ENCODE measurements at places on chromosomes 2 and 18. TPM values are rescaled to one million over a fixed set of nuclear protein-coding genes. Genes with fewer than 3 reads are reported as not detected.

FAM237A gene
- not detected for total RNA-seq

CPLX4 gene
- not detected for total RNA-seq

DIS3L2 gene
- total RNA-seq = 74.3 TPM

GKN1 gene
- total RNA-seq = not detected

MALL gene
- total RNA-seq = not detected

ZEB2 gene
- 232 TPM for total RNA-seq

PCARE gene
- not detected for total RNA-seq

DYNAP gene
- not detected for total RNA-seq

DNA sequence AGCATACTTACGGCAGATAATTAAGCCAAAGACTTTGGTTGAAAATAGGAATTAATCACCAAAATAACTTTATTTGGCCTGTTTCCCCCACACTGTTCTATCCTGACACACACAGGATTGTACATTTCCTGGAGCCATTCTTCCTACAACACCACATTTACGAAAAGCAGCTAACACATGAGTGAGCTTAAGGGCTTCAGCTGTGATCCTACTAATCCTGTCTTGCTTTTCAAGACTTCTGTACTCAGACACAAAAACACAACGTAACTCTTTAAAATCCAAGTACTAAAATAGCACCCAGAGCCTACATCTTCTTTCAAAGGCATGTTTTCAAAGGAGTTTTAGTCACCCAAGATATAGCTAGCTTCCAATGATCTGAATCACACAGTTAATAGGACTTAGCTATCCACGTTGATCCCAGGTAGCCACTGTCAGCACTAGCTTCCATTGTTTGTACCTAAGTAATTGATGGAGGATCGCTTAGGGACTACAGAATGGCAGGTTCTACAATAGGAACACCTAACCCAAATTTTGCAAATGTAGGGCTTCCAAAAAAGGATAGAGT lies 42.8 kb upstream of the TTC39C start:
- DNase-seq = no peak
- no peaks in the 10 kb centered on the region for H3K36me3 ChIP-seq
- H3K27me3 ChIP-seq = no peaks in the 10 kb centered on the region

DNA sequence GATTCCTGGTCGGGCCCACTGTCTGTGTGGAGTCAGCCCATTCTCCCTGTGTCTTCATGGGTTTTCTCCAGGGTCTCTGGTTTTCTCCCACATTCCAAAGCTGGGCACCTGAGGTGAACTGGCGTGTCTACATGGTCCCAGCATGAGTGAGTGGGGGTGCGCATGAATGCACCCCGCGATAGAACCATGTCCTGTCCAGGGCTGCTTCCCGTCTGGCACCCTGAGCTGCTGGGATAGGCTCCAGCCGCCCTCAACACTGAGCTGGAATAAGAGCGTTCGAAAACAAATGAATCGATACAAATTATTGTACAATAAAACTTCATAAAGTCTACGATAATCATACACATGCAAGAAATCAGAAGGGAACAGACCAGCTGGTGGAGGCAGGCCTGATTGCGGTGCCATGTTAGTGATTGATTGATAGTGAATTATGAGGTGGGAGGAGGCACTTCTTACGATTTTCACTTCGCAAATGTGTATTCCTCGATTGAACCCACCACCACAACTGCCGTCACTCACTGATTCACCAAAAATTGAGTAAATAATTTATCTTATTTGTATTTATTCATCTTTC lies 186.6 kb downstream of the MGAT5 start:
- H3K27me3 ChIP-seq = no peaks in the 10 kb centered on the region
- no peaks in the 10 kb centered on the region for H3K4me1 ChIP-seq
- H3K36me3 ChIP-seq = peaks cover 98% of the 10 kb centered on the region
- H3K27ac ChIP-seq = no peak overlapping the region

GRCh38 chr2:12002215-12002614 lies 255.8 kb downstream of the LPIN1 start:
- no peak for DNase-seq
- H3K27me3 ChIP-seq = no peaks in the 10 kb centered on the region
- no peak overlapping the region for H3K4me3 ChIP-seq
- no peak overlapping the region for H3K27ac ChIP-seq

GRCh38 chr2:232362174-232362900 lies 16.2 kb upstream of the ALPP start:
- no peak for DNase-seq
- no peaks in the 10 kb centered on the region for H3K36me3 ChIP-seq
- H3K4me1 ChIP-seq = peaks cover 10% of the 10 kb centered on the region
- H3K27me3 ChIP-seq = no peaks in the 10 kb centered on the region
- H3K27ac ChIP-seq = no peak overlapping the region

- peaks cover 2% of the 10 kb centered on the region for H3K27me3 ChIP-seq
- no peaks in the 10 kb centered on the region for H3K36me3 ChIP-seq
- no peak for DNase-seq
- H3K4me1 ChIP-seq = no peaks in the 10 kb centered on the region
- no peak overlapping the region for H3K27ac ChIP-seq
Observed at GRCh38 chr2:99524056-99524455, 34.2 kb upstream of the REV1 start.

DNA sequence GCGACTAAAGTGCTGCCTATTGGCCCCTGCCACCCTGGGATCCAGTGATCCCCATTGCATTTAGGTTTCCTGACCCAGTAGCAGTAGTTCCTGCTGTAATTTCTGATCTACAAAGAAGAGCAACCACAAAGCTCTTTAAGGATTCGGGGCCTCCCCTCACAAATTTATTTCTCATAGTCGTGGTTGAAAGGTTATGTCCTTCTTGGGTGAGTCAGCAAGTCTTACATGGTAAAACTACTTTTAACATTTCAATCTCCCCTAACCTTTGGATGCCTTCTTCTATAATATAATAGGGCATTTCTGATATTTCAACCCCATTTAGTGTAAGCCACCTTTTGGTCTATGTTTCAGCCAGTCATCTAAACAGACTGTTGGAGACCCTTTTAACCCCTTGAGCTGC lies 14.9 kb downstream of the PIKFYVE start:
- peak overlapping the region; percentile 20 for H3K27ac ChIP-seq
- H3K4me1 ChIP-seq = no peaks in the 10 kb centered on the region
- H3K36me3 ChIP-seq = peaks cover 80% of the 10 kb centered on the region
- no peak overlapping the region for H3K4me3 ChIP-seq
- no peak for DNase-seq

DNA sequence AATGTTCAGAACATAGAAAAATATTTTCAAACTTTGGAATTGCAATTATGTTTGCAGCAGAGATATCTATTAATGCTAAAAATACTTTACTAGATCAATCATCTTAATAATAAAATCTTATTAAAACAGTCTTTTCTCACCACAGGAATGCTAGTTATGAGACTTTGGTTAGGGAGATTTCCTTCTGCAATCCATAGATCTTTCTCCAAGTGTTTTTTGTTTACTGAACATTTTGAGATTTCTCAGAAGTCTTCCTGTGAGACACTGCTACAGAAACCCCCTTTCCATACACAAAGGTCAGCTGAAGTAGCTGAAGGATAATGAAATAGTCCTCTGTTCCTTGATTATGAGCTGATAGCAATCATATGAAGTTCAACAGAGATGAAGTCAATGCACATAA lies 59.4 kb upstream of the RAPH1 start:
- H3K36me3 ChIP-seq = no peaks in the 10 kb centered on the region
- peaks cover 13% of the 10 kb centered on the region for H3K4me1 ChIP-seq
- no peak overlapping the region for H3K4me3 ChIP-seq
- no peak overlapping the region for H3K27ac ChIP-seq

DNA sequence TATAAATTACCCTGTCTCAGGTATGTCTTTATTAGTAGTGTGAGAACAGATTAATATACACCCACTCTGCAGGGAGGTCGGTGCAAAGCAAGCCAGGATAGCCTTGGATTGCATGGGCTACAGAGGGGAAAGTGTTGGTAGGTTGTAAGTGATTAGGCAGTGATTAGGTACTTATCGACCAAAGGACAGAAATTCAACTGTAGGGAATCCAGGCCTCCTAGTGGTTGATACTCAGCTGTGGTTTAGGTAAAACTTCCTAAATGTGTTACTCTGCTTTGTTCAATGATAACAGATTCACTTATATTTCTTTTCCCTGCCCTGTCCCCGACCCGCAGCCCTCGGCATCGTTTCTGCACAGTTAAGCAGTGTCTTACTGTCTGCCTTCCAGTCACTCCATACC lies 444.0 kb downstream of the FIGN start:
- no peak for DNase-seq
- no peak overlapping the region for H3K4me3 ChIP-seq
- H3K27me3 ChIP-seq = no peaks in the 10 kb centered on the region
- H3K36me3 ChIP-seq = no peaks in the 10 kb centered on the region
- H3K27ac ChIP-seq = no peak overlapping the region

DNA sequence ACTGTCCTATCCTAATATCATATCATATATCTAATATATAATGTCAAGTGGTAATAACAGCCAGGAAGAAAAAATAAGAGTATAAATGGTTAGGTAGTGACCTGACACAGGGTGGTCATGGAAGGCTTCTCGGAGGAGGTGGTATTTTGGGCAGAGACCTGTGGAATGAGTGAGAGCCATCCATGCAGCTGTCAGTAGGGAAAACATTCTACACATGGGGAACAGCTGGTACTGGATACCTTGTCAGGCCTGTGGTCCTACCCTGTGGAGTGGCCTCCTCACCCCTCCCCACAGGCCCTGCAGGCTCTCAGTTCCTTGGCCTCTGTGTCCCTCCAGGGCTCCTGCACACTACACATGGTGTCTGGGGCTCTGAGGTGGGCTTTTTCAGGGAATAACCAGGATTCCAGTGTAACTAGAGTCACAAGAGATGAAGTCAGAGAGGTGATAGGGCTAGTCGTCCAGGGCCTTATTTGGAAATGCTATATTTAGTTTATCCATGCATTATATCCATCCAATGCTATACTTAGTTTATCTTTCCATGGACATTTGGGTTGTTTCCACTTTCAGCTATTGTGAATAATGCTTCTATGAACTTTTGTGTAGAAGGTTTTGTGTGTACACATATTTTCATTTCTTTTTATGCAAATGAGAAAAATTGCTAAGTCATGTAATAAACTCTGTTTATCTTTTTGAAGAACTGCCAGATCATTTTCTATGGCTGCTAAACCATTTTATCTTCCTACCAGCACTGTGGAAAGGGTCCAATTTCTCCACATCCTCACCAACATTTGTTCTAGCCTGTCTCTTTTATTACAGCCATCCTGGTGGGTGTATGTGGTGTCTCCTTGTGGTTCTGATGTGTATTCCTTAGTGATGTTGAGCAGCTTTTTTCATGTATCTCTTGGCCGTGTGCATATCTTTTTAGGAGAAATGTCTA lies 75.6 kb downstream of the TPGS2 start:
- no peaks in the 10 kb centered on the region for H3K36me3 ChIP-seq
- no peak overlapping the region for H3K27ac ChIP-seq
- no peak overlapping the region for H3K4me3 ChIP-seq
- H3K4me1 ChIP-seq = no peaks in the 10 kb centered on the region
- no peak for DNase-seq

DNA sequence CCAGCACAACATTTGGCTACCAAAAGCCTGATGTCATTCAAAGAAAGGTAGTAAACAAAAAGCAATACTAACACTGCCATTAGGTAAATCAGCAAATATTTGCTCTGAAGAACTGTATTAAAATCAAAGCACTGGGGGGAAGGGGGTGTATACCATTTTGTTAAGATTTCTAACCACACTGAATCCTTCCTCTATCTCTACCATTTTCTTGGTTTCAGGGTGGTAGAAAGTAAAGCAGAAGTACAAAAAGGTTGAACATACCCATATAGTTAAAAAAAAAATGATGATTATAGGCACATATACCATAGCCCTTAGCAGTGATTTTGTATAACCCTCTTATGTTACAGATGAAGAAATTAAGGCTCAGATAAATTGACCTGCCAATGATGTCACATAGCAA lies 437.6 kb downstream of the ZEB2 start:
- H3K27me3 ChIP-seq = no peaks in the 10 kb centered on the region
- no peak for DNase-seq
- no peaks in the 10 kb centered on the region for H3K4me1 ChIP-seq
- no peak overlapping the region for H3K27ac ChIP-seq
- no peaks in the 10 kb centered on the region for H3K36me3 ChIP-seq

DNA sequence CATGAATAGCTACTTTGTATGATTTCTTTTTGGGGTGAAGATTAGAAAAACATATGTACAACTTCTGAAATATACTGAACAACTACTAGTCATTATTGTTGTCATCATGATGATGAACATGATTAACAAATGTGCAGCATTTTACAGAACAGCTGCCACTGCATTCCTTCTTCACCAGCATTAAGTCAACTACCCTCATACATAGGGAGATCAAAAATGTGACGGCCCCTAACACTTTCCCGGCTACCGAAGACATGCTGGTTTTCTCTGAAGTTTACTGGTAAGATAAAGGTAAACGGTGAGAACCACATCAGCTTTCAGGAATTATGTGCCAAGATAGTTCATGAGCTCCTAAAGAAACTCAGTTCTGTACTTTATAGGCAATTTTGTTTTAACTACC lies 121.0 kb upstream of the LRATD1 start:
- H3K27ac ChIP-seq = no peak overlapping the region
- H3K36me3 ChIP-seq = no peaks in the 10 kb centered on the region
- no peak for DNase-seq
- no peak overlapping the region for H3K4me3 ChIP-seq

DNA sequence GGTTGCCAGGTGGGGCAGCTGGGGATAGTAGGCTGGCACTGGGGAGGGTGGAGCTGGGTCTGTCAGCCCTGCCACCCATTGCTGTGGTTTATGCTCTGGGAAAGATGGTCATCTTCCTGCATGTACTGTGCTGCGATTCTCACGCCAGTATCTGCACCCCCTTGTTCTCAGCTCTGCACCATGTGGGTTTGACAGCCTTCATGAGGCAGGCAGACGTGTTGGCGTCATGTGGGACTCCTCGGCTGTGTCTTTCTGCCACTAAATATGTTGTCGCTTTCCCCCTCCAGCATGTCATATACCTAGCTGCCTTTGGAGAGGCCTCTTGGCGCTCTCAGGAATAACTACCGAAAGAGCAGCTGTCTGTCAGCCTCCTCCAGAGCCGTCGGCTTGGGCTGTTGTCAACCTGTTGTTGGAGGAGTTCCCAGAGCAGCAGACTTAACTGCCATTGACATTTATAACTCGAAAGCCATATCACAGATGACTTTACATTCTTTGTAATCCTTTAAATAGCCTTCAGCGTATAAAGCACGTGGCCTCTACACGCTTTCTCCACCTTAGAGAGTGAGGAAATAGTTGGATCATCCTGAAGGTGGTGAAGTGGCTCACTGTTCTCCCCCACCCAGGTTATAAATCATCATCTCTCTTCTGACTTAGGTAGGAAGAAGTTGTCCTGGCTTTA lies 80.4 kb upstream of the MGAT5 start:
- no peak for DNase-seq
- peaks cover 8% of the 10 kb centered on the region for H3K36me3 ChIP-seq
- no peak overlapping the region for H3K4me3 ChIP-seq

GRCh38 chr2:85131116-85131515 lies 2.1 kb upstream of the TCF7L1 start:
- H3K4me3 ChIP-seq = no peak overlapping the region
- H3K36me3 ChIP-seq = no peaks in the 10 kb centered on the region
- H3K27me3 ChIP-seq = peaks cover 21% of the 10 kb centered on the region

GRCh38 chr2:71100195-71100964 lies 29.6 kb downstream of the MCEE start:
- DNase-seq = peak; percentile 49
- no peaks in the 10 kb centered on the region for H3K36me3 ChIP-seq
- H3K27ac ChIP-seq = no peak overlapping the region
- H3K4me3 ChIP-seq = no peak overlapping the region
- peaks cover 2% of the 10 kb centered on the region for H3K27me3 ChIP-seq
- no peaks in the 10 kb centered on the region for H3K4me1 ChIP-seq

GRCh38 chr2:145374165-145374564 lies 854.2 kb upstream of the ZEB2 start:
- H3K4me1 ChIP-seq = no peaks in the 10 kb centered on the region
- no peaks in the 10 kb centered on the region for H3K27me3 ChIP-seq
- H3K27ac ChIP-seq = no peak overlapping the region
